ENCODE measurements at places on chromosomes 7 and 10.
A peak's percentile ranks its signal among the peaks of the same experiment; 100 is the strongest.

DNA sequence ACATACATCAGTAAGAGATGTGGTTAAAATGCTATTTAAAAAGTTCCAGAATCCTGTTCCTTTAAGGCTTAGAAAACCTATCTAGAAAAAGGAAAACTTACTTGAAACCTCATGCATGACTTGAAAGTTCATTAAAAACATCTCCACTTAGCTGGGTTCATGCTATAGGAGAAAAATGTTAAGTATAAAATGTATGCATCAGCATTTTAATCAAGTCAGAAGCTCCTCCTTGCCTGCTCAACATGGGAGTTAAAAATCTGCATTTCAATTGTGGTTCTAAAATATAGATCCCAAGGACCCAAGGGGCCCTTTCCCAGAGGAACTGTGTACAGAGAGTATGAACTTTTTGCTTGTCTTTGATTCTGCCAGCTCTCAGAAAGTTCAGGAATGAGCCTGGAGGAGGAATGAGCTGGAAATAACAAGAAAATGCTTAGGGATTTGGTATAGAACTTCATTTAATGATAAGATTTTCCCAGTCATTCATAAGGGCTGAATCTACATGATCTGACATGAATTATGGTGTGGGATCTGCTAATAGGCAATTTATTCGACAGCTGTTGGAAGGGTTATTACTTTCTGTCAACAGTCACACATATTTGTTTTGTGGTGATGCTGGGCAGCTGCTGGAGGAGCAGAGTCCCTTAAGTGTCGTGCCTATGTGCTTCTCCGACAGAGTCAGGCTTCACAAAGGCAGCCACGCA is 85.6 kb upstream of the MTPN start:
- no peak for DNase-seq

GRCh38 chr10:48519481-48520183 is 85.2 kb downstream of the ARHGAP22 start:
- DNase-seq = no peak

DNA sequence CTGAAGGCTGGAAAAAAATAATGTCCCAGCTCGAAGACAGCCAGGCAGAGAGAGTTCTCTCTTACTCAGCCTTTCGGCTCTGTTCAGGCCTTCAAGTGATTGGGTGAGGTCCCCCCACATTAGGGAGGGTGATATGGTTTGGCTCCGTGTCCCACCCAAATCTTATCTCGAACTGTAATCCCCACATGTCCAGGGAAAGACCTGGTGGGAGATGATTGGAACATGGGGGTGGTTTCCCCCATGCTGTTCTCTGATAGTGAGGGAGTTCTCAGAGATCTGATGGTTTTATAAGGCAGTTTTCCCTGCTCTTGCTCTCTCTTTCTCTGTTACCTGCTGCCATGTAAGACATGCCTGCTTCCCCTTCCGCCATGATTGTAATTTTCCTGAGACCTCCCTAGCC is 36.6 kb upstream of the LEP start:
- DNase-seq = no peak

- DNase-seq = no peak
Measured at GRCh38 chr10:109960682-109961081, 37.4 kb upstream of the XPNPEP1 start.

- DNase-seq = no peak
Measured at GRCh38 chr7:15916681-15917380, 230.3 kb upstream of the MEOX2 start.

GRCh38 chr7:138212314-138212713 is 136.1 kb downstream of the AKR1D1 start:
- no peak for DNase-seq

DNA sequence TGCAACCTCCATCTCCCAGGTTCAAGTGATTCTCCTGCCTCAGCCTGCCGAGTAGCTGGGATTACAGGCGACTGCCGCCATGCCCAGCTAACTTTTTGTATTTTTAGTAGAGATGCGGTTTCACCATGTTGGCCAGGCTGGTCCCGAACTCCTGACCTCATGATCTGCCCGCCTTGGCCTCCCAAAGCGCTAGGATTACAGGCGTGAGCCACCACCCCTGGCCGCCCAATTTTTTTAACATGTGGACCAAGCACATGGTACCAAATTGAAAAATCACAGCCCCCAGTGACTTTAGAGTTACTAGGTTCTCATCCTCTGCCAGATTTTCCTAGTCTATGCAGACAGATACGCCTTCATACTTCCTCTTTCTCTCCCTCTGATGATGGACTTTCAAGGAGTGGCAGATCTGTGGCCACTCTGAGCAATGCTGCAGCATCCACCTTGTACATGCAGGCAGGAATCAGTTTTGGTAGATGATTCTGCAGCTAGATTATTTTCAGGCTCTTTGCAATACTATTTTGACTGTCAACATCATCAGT is 34.0 kb upstream of the EZH2 start:
- DNase-seq = no peak

DNA sequence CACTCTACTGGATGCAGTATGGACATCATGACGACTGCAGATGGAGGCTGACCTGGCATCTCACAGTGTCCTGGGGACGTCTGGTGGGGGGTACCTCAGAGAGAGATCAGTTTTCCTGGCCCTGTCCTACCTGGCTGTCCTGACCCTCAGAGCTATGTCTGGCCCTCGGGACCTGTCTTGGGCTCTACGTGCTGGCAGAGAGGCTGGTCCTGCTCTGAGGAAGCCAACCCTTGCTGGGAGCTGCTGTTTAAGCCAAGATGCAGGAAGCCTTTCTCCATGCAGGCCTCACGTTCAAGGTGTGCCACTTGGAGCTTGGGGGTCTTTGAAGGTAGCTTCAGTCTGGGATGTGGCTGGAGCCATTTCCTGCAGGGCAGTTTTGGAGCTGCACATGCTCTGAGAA is 42.1 kb upstream of the CXCL12 start:
- DNase-seq = no peak

- DNase-seq = peak; percentile 47
Measured at GRCh38 chr7:901388-902154, 25.2 kb downstream of the GET4 start.

DNA sequence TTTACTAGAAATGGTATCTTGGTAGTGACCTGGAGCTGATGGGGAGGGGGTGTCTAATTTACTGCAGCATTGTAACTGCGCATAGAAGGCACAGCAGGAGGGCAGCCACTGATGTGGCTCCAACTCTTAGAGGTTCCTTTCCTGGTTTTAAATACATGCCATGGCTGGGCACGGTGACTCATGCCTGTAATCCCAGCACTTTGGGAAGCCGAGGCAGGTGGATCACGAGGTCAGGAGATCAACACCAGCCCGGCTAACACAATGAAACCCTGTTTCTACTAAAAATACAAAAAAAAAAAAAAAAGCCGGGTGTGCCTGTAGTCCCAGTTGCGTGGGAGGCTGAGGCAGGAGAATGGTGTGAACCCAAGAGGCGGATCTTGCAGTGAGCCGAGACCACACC is 19.2 kb upstream of the SEC61G start:
- DNase-seq = no peak

DNA sequence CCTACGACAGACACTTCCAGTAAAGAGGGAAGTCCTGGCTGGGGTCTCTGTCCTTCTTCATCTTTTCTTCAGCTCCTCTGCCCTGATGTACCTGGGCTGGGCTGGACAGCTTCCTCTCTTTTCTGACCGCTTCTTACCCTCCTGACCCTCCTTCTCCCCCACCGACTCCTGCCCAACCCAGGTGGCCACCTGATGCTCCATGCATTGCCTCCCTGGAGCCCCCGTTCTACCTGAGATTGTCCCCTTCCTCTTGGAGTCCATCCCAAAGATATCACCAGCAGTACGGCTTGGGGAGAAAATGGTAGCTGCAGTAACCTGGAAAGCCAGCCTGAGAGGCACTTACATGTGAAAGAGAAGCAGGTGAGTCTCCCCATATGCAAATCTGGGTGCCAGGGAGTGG is 566.3 kb downstream of the TCERG1L start:
- no peak for DNase-seq

- DNase-seq = no peak
Measured at GRCh38 chr10:71081912-71082311, 130.5 kb upstream of the UNC5B start.

DNA sequence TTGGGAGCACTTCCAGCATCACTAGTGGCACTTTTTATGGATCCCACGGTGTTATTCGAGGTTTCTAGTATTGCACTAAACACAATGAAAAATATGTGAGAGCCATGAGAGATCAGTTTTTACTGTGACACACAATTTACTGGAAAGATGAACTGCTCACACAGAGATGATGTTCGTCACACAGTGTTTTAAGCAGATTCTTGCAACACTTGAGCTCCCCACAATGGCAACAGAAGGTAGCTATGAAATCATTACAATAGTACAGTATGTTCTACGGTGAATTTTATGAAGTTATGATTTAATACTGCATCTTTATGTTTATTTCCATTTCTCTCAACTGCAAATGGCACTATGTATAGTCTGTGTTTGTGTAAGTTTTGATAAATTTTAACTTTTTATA is 27.4 kb upstream of the ENTPD1 start:
- no peak for DNase-seq

DNA sequence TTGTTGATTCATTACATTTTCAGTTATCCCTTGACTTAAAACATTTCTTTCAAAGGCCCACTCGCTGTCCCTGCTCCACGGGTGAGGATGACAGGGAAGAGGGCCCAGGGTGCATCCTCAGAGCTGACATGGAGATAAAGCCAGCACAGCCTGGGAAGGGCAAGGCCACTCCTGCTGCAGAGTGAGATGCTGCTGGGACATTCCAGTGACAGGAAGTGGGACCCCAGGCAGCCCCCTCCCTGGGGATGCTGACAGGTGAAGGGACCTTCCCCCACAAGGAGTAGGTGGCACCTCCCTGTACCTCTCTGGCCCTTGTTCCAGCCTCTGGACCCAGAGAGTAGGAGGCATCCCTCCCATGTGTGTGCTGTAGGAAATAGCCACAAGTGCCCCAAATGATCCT is 97.8 kb upstream of the DDC start:
- no peak for DNase-seq

GRCh38 chr7:123484199-123484598 is 50.2 kb downstream of the IQUB start:
- DNase-seq = no peak

DNA sequence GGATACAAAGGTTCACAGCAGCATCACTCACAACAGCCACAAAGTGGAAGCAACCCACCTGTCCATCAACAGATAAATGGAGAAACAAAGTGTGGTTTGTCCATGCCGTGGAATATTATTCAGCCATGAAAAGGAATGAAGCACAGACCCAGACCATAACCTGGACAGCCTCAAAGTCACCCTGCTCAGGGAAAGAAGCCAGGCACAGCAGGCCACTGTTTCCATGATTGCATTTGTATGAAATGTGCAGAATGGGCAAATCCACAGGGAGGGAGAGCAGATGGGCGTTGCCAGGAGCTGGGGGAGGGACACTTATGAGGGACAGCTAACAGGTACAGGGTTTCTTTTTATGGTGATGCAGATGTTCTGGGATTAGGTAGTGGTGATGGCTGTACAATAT is 30.3 kb downstream of the FOXL3 start:
- no peak for DNase-seq

DNA sequence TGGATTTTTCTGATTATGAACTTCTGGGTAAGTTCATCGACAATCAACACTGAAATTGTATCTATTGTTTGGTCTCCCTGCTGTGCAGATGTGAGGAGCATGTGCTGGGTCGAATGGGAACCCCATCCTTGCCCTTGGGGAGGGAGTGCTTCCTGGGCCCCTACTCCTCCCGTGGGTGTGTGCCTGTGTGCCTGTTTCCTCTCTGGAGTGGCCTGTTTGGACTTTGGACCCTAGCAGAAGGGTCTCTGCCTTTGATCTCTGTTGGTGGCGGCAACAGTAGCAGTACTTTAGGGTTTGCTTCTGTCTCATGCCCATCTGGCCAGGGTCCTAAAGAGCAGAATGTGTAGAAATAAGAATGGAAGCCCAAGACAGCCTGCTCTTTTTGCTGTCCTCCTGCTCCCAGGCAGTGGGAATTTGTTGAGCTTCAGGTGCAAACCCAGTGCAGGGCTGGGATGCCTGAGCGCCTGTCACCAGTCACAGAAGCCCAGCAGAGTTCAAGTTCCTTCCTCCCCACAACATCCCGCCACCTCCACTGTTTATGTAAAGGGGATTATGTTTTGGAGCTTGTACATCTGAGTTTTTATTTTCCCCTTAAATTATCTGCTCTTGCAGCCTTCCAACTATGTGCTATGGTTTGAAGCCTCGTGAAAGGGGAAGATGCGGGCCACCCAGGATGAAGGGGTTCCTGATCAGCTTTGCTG is 1.5 kb upstream of the TACR2 start:
- DNase-seq = no peak

DNA sequence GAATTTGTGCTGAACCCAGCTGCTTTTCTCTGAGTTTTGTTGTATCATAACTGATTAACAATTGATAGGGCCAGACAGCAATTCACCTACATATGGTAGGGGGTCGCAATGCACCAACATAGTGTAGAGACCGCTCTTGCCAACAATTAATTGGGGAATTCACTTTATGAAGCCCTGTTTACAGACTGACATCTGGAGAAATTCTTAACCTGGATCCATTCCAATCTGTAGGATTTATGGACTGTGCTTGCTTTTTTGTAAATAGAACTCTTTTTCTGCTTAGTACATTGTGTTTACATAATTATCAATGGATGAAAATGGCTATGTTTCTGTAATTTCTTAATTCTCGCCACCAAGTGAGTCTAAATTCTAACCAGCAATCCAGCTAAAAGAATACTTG is 311.7 kb upstream of the BMPER start:
- no peak for DNase-seq

DNA sequence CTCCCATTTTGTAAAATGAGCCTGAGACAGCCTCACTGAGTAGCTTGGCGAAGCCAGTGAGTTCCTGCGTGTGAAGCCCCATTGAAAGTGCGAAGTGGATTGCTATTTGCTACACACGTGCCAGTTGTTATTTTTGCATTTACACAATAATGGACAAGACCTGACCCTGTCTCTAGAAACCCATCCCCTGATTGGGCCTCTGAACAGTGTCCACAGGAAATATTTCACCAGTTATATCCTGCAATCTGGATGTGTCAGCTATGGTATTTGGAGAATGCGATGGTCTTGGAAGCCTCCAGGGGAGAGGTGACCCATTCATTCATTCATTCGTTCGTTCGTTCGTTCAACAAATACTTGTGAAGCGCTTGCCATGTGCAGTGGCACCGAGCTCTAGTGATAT is 37.1 kb downstream of the COL13A1 start:
- DNase-seq = no peak

DNA sequence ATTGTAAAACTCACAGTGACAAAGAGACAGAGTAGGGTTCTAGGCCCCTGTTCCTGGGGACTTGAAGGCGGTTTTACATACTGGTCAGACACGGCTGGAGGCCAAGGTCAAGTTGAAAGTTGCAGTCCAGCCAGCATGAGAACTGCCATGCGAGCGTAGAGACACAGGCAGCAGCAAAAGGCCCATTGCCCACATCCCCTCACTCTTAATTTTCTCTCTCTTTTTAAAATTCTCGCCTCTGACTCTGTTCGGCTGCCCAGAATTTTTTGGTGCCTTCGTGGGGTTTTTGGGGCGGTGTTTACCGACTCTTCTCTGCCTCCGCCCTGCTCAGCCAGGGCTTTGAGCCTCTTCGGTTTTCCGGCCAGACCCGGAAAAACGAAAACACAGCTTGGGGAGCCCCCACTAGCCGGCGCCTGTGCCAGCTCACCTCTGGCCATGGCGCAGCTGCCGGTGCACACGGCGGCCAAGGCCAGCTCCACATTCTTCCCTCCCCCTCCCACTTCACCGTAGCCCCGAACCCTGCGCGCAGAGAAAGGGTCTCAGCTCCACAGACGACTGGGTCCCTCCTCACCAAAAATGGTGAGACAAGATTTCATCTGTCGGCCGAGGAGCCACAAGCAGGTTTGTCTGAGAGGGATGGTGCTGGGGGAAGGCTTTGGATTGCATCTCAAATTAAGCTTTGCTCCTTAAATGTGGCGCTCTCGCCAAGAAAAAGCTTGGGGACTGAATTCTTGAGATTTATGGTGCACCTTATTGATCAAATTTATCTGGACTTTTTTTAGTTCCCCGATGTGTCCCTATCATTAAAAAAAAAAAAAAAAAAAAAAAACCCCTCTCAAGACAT is 2.3 kb upstream of the HOXA13 start:
- no peak for DNase-seq

All from CD4-positive, alpha-beta T cell treated with Interleukin-6 for 4 hours (primary cell).